ENCODE measurements at places on chromosomes 11 and 22. TPM values are rescaled to one million over a fixed set of nuclear protein-coding genes. Genes with fewer than 3 reads are reported as not detected.

DNA sequence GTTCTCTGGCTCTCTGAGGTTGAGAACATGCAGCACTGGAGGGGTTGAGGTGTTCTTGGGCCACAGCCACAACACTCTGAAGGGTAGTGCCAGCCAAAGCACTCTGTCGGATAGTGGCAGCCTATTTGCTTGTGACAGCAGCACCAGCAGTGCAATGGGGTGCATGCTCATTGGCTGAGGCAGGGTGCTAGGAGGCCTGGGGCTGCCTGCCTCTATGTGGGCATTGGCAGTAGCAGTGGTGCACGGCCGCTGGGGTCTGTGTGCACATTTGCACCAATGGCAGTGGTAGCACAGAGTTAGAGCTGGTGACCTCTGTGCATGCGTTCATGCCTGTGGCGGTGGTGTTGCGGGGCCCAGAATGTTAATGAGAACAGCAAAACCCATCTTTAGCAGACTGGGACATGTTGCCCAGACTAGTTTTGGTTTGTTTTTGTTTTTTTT is 25.4 kb downstream of the PI4KA start:
- no peak for DNase-seq

- DNase-seq: no peak
Measured at GRCh38 chr11:6652182-6652581, 3.4 kb downstream of the DCHS1 start.

DNA sequence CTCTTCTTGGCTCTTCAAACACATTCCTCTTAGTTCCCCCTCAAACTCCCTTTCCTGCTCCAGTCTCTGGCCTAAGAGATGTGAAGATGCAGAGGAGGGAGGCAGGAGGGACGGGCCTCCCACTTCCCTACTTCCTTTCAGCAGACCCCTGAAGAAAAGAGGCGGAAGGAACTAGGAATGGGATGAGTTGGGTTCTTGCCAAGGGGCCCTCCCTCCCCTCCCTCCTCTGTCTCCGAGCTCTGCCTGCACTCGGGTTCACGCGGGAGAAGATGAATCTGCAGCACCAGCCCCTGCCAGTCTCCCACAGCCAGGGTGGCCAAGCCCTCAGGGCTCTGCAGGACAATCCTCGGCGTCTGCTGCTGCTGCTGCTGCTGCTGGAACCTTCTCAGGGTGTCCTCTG is 24.3 kb upstream of the PKNOX2 start:
- no peak for DNase-seq

DNA sequence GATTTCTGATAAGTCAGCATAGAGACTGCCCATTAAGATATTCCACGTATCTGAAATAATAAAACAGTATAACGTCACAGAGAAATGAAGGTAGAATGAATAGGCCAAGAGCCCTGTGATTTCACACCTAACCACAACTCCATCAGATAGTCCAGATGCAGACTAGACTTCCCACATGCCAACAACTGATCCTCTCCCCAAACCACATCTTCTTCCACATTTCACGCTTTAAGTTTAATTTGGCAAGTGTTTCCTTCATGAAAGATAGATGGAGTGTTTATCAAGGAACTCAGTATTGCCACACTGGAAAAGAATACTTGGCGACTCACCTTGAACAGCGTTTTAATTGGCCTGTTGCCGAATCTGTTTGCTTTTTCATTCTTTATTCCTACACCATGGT is 81.5 kb downstream of the MUC15 start:
- no peak for DNase-seq

GRCh38 chr11:103671143-103671651 is 365.2 kb upstream of the DDI1 start:
- DNase-seq: no peak

DNA sequence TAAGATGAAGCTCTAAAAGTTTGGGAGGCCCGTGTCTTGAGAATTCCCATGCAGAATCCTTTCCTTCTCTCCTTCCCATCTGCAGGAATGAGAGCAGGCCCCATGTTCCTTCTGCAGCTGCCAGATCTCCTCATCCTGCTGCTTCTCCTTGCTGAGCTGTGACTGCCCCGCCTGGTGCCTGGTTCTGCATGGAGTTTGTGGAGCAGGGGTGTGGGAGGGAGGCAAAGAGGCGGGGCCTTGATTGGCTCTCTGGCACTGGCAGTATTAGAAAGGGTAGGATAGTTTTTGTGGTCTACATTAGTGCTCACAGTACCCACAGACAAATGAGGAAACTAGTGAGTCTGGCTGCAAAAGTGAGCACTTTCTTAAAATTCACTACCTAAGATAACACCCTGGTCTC is 91.1 kb upstream of the CLPB start:
- no peak for DNase-seq

DNA sequence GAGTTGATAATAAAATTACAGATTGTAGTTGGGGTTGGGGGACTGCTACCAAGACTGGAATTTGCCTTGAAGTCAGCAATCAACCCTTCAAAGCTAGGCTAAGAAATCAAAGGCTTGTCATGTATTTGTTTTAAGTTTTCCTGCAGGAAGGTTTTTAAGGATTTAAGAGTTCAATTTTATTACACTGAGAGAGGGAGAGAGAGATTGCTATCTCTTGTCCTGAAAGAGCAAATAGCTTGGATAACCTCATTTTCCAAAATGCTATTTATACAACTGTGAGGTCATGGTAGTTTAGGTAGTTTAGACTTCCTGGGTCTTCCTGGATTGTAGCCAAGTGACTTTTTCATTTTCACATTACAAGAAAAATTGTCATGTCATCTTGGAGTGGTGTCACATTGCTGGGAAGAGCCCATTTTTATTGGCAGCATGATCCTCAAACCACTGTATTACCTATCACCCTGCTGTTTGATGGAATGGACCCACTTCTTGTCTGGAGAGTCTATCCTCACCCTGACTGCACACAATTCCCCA is 10.1 kb upstream of the PRSS23 start:
- no peak for DNase-seq

GRCh38 chr11:27972522-27973170 is 135.3 kb downstream of the KIF18A start:
- peak; percentile 68 for DNase-seq

- DNase-seq: no peak
Measured at GRCh38 chr11:1755692-1756561, 5.5 kb upstream of the IFITM10 start.

DNA sequence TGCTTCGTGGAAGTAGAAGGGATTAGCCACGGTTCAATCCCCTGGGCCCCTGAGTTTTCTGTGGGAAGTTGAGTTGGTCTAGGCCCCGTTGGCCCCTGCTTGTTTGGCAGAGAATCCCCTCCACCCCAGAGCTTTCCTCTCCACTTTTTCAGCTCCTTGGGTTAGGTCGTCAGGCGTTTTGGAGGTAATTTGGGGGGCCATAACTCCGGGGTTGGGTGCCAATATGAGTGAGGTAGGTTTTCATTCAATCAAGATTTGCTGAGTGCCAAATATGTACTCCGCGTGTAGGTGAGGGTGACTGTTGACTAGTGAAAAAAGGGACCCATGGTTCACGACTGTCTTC is 590 bp downstream of the ATG13 start:
- DNase-seq: no peak

- DNase-seq: peak; percentile 10
Measured at GRCh38 chr11:116109228-116109627, 605.0 kb upstream of the CADM1 start.

- no peak for DNase-seq
Measured at GRCh38 chr11:64237484-64237951, 3.1 kb downstream of the VEGFB start.

- no peak for DNase-seq
Measured at GRCh38 chr11:93188726-93189125, 9.1 kb downstream of the SLC36A4 start.

DNA sequence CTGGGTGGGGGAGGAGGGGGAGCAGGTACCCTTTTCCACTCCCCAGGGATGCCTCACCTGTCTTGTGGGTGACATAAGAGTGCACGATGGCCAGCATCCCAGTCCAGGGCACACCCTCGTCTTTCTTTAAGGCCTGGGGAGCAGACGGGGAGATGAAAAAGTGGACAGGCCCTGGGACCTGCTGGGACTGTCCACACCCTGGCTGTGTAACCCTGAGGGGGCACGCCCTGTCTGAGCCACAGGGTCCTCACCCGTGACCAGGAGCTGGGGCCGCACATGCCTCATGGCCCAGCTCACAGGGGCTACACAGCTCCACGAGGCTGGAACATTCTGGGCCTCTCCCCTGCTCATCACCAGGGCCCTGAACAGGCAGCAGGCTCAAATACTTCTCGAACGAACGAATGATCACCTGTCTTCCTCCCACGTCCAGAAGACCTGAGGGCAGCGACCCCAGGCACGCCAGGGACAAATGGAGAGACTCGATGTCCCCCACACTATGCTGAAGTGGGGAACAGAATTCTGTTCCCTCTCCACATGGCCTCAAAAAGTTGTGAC is 123.9 kb downstream of the PHF21B start:
- DNase-seq: no peak

The MUC6 gene
- not detected for total RNA-seq

The APIP gene
- 17.1 TPM for total RNA-seq

The PRR33 gene
- not detected for total RNA-seq

The OR6T1 gene
- not detected for total RNA-seq

The TNNI2 gene
- 8.6 TPM for total RNA-seq

The TRIM48 gene
- total RNA-seq: not detected

The SYNGR1 gene
- 1.1 TPM for total RNA-seq

The MYH9 gene
- 926 TPM for total RNA-seq

The SEPTIN3 gene
- total RNA-seq: 0.03 TPM

The ABCG4 gene
- total RNA-seq: 0.46 TPM

The DCDC1 gene
- total RNA-seq: 0.11 TPM
